ENCODE measurements at places on chromosomes 1 and 21.

GRCh38 chr1:233904633-233905415 is at the start of gene SLC35F3:
TSS of gene SLC35F3 (plus strand) at chr1:233904676.
- DNase-seq: no peak

GRCh38 chr1:47572731-47573430 is 135.0 kb downstream of the FOXD2 start:
- no peak for DNase-seq

DNA sequence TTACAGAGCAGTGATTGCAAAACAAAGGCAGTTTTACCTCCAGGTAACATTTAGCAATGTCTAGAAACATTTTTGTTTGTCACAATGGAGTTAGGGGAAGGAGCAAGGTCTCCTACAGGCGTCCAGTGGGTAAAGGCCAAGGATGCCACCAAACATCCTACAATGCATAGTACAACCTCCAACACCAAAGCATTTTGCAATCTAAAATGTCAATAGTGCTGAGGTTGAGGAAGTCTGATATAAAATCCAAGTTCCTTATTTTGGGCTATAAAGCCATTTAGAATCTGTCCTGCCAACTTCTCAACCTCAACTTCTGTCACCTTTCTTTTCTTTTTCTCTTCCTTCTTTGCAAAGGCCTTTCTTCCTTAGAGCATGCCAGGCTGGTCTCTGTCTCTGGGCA is 111.2 kb downstream of the FASLG start:
- DNase-seq: no peak

DNA sequence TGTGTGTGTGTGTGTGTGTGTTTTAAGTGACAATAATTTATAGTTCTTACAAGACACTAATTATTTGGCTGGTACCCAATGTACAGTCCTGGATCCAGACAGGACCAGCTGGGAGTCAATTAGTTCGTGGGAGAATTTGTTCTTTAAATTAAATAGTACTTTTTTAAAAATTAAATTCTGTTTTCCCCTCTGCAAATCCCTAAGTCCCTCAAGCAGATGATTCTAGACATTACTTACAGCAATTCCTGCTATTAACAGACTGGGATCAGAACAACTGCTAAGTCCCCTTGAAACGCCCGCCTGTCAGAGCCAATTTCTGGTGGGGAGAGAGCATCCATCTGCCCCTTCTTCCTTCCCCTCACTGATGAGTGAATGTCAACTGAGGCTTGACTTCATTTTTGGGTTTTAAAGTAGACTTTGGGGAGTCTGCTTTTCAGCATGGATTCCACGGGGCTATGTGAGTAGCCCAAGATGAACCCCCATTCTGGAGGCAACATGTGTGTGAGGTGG is 83.9 kb downstream of the SMYD2 start:
- no peak for DNase-seq

DNA sequence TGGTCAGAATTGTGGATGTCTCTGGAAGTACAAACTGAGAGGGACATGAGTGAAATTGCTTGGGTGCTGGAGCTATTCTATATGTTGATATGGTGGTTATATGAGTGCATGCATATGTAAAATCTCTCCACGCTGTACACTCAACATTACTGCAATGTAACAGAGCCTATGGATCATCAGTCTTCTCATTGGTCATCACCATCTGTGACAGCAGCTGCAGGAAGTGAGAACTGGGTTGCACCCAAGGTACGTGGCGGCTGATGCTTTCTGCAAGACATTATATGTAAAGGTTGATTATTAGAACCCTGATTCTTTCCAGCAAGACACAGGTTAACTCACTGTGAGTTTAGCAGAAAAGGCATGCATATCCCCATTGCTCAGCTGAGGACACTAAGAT is 387.1 kb downstream of the OMA1 start:
- DNase-seq: no peak

DNA sequence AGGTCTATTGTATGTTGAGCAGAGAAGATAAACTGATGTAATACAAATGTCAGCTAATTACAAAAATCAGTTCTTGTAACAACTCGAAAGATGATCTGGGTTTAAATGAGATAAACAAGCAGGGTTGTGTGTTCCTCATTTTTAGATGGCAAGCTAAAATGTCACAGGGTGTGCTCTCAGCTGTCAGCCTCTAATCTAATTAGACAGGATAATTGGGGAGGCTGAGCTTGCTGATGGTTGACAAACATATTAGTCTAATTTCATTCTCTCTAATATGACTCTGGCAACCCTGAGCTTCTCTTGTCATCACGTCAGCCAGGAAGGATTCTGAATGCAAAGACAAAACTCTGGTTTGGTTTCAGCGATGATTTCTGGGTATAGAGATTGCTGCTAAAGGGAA is 335.3 kb upstream of the KAZN start:
- DNase-seq: no peak

GRCh38 chr1:116166011-116166571 is 54.9 kb downstream of the MAB21L3 start:
- no peak for DNase-seq

- no peak for DNase-seq
Measured at GRCh38 chr1:53280496-53280895, 42.2 kb upstream of the MAGOH start.

- no peak for DNase-seq
Measured at GRCh38 chr1:115092175-115092574, 2.9 kb upstream of the TSPAN2 start.

GRCh38 chr1:171965777-171966176 is 124.5 kb downstream of the DNM3 start:
- no peak for DNase-seq

DNA sequence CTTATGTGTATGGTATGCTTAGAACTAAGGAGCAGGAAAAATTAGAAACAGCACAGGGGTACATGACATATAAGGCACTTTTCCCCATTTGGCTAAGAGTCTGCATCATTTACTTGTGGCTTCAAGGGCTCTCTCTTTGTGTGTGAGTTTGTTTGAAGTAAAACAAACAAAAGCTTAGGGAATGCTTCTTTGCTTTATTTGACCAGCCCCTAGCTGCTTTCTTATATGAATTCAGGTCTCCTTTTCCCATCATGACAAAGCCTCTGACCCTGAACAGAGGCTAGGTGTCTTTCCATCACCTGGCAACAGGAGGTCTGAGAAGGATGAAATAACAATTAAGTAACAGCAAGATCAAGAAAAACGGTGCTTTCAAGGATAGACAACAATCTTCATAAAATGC is 643.8 kb upstream of the ADGRL2 start:
- no peak for DNase-seq

- no peak for DNase-seq
Measured at GRCh38 chr21:32348604-32349332, 44.0 kb downstream of the URB1 start.

GRCh38 chr21:34740198-34740597 is 71.4 kb downstream of the CLIC6 start:
- DNase-seq: no peak

GRCh38 chr1:204383163-204383904 is 23.6 kb upstream of the PLEKHA6 start:
- DNase-seq: no peak

DNA sequence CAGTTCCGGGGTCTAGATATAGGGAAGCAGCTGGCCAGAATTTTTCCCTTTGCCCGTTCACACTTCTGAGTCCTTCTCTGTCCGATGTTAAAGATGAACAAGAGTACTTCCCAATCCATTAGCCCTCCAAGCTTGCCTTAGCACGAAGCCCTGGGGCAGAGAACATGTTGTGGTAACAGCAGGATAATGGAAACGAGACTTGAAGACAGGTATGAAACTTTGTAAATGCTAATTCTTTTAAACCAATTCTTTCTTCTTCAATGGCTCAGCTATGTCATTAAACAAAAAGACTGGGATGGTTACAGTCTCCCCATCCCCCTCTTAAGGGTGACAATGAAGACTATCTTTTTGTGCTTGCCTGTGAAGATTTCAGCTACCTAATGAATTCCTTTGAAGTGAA is 218.5 kb downstream of the PLA2G4A start:
- DNase-seq: no peak

DNA sequence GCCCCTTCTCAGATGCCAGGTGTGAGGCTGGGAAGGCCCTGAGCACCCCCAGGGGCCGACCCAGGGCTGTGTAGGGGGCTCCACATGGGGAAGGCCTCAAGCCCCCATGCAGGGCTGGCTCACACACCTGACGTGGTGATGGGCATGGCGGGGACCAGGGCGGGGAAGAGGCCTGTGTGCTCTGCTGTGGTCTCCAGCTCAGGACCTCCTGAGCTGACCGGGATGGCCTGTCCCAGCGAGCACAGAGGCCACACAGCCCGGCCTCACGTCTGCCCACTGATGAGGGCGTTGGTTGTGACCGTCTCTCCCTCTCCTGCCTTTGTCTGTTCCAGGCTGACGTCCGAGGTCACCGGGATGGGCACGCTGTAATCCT is 40.2 kb upstream of the COL6A1 start:
- DNase-seq: no peak

DNA sequence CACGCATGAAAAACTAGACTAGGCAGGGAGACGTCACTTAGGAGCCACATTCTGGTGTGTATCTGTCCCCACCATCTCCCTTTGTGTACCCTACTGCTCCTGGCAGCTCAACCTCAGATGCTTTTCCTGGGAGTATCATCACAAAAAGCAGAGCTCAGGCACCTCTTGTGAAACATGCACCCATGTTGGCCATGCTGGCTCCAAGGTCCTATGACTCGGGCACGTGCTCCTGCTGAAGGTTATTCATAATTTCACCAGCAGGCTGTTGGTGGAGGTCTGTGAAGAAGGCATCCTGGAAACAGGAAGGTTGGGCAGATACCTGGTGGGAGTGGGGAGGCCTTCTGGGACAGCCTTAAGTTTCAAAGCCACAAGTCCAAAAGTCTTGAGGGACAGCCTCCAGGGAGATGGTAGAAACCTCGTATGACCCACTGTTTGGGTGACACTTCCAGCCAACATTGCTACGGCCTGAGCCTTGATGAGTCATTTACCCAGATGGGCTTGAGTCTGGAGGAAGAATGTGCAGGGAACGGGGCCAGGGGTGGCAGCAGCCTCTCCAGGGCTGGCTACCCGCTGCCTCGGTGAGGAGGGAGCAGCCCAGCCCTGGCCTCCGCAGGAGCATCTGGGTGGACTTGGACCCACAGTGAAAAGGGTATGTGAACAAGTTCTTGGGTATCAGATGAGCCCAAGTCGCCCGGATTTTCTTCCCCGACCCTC is 75.8 kb downstream of the PGBD5 start:
- no peak for DNase-seq

All from CD4-positive, alpha-beta T cell treated with Interleukin-6 at 100 ng/mL for 8 hours (primary cell).